ENCODE measurements at places on chromosomes 16 and 17.

DNA sequence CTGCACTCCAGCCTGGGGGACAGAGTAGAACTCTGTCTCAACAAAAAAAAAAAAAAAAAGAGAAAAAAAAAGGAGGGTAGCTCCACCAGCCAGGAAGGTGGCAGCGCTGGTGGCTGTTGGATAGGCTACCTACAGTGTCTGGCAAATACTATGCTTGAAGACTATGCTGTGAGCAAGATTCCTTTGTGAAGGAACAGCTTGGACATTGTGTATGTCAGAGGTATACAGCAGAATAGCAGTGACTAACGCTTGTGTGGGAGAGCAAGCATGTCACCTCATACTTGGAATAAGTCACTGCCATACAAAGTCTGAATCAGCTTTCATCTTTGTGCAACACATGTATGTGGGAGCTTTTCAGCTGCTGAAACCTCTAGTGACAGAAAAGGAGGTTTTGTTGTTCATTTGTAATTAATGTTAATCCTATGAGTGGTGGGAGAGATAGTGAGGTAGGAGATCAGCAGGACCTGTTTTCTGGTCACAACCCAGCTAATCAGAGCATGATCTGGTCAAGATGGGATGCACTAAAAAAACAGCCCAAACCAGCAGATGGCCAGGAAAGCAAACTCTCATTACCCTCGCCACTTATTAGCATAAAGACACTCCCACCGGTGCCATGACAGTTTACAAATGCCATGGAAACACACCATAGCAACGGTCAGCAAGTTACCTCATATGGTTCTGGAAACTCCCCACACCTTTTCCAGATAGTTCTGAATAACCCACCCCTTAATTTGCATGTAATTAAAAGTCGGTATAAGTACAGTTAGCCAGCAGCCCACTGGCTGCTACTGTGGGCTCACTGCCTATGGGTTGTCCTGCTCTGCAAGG lies 6.8 kb upstream of the ITGAD start:
- peak; percentile 57 for DNase-seq

DNA sequence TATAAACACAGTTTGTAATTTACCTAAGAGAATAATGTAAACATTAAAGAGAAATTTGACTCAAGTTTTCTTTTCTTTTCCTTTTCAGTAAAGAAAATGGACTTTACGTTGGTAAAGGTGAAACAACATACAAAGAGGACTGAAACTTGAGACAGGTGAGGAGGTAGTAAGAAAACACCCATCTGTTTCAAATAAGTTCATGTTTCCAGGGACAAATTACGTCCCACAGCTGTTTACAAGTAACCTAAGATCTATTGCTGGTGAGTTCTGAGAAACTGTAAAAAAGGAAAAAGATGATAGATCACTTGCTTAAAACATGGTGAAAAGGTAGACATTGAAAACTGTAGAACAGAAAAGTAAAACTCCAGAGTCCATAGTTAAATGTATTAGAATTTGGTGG lies 4.8 kb upstream of the ABCA5 start:
- DNase-seq: no peak

DNA sequence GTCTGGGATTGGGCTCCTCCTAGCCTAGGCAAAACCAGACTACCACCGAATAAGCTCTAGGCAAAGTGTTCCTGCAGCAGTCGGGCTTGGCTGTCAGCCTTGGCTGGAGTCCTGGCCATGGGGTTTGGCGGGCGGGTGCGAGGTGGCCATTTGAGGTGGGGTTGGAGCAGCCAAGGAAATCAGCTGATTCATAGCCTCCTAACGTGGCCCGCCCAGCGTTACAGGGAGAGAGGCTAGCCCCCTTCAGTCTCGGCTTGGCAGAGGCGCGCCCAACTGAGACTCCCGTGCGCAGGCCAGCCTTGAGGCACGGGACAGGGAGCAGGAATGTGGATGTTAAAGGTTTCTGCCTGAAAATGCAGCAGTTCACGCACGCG lies 1.9 kb downstream of the PMP22 start:
- no peak for DNase-seq

DNA sequence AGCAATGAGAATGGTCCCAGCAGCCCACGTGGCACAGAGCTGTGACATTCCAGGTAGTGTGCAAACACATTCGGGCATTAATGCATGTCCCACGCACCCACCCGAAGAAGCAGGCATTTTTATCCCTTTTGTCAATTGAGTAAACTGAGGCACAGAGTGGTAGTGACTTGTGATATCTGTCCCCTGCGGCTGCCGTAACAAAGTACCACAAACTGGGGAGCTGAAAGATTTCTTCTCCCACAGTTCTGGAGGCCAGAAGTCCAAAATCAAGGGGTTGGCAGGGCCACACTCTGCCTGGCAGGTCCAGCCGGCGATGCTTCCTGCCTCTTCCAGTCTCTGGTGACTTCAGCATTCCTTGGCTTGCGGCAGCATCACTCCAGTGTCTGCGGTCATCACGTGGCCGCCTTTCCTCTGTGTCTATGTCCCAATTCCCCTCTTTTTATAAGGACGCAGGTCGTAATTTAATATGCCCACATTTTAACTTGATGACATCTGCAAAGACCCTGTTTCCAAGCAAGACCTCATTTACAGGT lies 221.9 kb upstream of the GSE1 start:
- DNase-seq: no peak

- no peak for DNase-seq
These were observed 24.7 kb downstream of the AXIN2 start for GRCh38 chr17:65536573-65537342.

- DNase-seq: peak; percentile 22
These were observed 5.6 kb upstream of the NOTUM start for GRCh38 chr17:81966343-81967243.

- no peak for DNase-seq
These were observed 30.4 kb upstream of the BCAR1 start for GRCh38 chr16:75281826-75282225.

- no peak for DNase-seq
These were observed 165.7 kb downstream of the CMIP start for GRCh38 chr16:81610144-81610842.

DNA sequence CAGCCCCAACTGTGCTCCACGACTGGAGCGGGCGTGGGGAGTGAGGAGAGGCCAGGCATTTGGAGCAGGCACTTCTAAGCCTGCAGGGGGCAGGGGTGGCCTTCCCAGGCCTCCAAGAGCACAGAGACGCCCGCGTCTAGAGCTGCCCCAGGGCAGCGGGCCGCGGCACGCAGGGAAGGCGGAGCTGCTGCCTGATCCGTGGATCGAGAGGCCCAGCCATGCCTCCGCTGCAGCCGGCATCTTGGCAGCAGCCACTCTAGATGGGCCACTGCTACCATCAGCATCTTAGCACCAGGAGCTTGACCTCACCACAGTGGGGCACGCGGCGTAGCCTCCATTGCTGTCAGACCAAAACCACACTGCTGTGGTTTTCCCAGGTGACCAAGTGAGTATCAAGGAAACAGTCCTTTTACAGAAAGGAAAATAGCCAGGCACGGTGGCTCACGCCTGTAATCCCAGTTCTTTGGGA lies 20.4 kb upstream of the WDR45B start:
- peak; percentile 51 for DNase-seq

- DNase-seq: no peak
These were observed 72.3 kb downstream of the CDK5R1 start for GRCh38 chr17:32558997-32559650.

GRCh38 chr16:20814784-20815183 lies 8.5 kb downstream of the REXO5 start:
- DNase-seq: no peak

DNA sequence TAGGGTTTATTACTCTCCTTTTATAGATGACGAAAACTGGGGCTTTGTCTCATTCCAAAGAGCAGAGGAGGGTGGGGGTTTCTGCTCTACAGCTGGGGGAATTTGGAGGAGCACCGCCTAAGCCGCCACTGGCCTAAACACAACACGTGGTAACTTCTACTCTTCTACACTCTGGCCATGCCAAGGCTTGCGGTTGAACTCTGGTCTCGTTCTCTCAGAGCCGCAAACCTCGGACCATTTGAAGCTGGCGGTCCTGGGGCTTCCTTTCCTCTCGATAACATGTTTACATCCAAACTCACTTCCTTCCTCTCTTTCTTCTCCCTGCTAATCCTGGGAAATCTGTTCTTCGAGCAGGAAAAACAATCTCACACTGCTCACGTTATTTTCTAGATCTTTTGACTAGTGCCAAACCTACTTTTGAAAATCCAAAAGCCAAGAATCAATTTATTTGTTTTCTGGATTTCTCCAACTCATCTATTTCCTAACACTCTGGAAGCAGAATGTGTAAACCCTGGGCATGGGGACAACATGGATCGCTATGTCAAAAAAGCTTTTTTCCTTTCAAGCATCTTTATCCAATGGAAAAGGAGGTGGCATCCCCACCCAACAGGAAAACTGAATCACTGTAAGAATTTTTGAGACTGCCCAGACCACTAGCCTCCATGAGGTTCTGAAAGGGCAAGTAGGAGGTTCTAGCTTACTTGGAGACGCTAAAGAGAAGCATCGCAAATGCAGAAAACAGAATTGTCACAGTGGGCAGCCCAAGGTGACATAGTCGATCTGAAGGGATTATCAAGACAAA lies 13.6 kb upstream of the EEF2K start:
- DNase-seq: peak; percentile 93

- peak; percentile 53 for DNase-seq
These were observed 44.4 kb upstream of the MED13 start for GRCh38 chr17:62109378-62109902.

- DNase-seq: no peak
These were observed 379.0 kb upstream of the SOX9 start for GRCh38 chr17:71741836-71742235.

DNA sequence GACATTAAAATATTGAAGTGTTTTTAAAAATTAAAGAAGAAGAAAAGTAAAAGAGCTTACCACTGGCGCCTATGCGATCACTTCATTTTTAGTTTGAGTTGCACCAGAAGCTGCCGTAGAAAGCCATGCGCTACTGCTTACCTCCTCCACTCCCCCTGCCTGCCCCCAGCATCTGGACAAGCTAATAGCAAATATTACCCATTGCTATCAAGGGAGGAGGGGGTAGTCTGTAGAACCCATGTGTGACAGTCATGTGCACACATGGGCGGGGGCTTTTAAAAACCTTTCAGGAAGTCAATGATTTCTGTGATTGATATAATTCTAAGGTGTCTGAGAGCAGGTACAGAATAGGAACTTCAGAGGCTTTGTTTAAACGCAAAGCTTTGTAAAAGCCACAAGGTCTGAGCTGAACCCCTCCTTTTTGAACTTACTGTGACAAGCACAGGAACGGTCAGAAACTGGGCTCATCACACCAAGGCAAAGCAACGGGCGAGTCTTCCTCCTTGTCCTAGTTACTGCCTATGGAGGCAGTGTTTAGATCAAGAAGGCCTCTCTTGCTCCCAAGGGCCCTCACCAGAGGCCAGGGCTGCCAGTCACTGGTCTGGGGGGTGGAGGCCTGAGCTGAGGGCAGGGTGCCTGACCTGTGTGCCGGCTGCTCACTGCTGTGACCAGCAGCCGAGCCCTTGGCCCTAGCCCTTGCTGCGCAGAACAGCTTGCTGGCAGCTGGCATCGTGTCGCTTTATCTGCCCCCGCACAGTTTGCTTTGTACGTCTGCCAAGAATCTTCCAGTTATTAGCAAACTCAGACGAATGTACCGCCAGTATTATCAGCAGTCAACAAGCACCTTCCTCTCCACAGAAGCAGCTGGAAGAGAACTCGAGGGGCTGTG lies 15.0 kb downstream of the GINS2 start:
- DNase-seq: no peak

GRCh38 chr16:23286131-23286532 lies 16.0 kb upstream of the SCNN1B start:
- no peak for DNase-seq

- DNase-seq: no peak
These were observed 287.1 kb upstream of the DYNLRB2 start for GRCh38 chr16:80253741-80254140.

DNA sequence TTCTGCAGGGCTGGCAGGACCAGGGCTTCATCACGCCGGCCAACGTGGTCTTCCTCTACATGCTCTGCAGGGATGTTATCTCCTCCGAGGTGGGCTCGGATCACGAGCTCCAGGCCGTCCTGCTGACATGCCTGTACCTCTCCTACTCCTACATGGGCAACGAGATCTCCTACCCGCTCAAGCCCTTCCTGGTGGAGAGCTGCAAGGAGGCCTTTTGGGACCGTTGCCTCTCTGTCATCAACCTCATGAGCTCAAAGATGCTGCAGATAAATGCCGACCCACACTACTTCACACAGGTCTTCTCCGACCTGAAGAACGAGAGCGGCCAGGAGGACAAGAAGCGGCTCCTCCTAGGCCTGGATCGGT lies 1.4 kb downstream of the CDK5R1 start:
- no peak for DNase-seq

- no peak for DNase-seq
These were observed at the start of gene GUCY2D for GRCh38 chr17:8001976-8002720. TSS of gene GUCY2D (plus strand) at chr17:8002615. CDS start at chr17:8003048, 433 bp downstream.

DNA sequence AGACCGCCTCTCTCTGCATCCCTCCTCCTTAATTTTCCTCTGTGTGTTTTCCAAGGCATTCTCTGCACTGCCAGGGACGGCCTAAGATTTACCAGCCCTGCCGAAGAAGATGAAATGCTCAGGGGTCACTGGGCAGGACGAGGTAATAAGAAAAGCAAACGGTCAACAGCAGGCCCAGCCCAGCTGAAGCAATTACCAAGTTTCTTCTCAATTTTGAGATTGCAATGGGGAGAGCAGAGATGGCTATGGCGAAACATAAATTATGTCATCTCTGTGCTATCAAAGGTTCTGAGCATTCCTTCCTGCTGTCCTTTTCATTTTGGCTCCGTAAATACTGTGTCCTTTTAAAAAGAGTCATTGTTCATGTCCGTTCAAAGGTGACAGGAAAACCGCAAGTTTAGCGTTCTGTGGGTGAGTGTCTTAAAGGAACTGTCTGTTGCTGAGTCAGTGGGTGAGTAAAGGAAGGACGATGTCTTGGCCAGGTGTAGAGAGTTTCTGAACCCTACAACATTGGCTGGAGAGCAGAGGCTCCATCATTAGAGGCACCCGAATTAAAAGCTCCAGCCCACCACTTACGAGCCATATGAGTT lies 753.9 kb upstream of the EEF2KMT start:
- DNase-seq: no peak

GRCh38 chr17:9444687-9445086 lies 130.9 kb downstream of the STX8 start:
- DNase-seq: no peak

DNA sequence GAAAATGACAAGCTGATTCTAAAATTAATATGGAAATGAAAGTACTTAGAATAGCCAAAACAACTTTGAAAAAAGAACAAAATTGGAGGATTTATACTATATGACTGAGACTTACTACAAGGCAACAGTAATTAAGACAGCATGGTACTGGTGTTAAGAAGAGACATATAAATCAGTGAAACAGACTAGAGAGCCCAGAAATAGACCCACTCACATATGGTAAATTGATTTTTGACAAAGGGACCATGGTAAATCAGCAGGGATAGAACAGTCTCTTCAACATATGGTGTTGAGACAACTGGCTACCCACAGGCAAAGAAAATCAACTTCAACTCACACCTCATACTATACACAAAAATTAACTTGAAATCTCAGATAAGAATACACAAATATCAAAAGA lies 12.9 kb downstream of the CMC2 start:
- no peak for DNase-seq

- no peak for DNase-seq
These were observed 6.0 kb upstream of the CCL1 start for GRCh38 chr17:34368946-34369500.

- no peak for DNase-seq
These were observed 130.8 kb downstream of the CA10 start for GRCh38 chr17:52027620-52028295.

- DNase-seq: no peak
These were observed 32.5 kb downstream of the RPH3AL start for GRCh38 chr17:320139-320538.

GRCh38 chr17:74964988-74965622 lies 7.5 kb downstream of the HID1 start:
- no peak for DNase-seq

- DNase-seq: peak; percentile 24
These were observed 825 bp downstream of the BLMH start for GRCh38 chr17:30290696-30291542.

Measured in CD4-positive, alpha-beta T cell treated with Interleukin-15 for 1 hour (primary cell).